A549 treated with Hydrocortisone at 1 μM for 4 hours (cell line): ENCODE measurements at places on chromosomes 5 and 9. TPM values are rescaled to one million over a fixed set of nuclear protein-coding genes. Genes with fewer than 3 reads are reported as not detected.

Gene SPATA31C1
- total RNA-seq: not detected in 5 replicates

Gene TSSK1B
- not detected in 5 replicates for total RNA-seq

Gene ADAMTS6
- total RNA-seq: 0.05 to 0.10 TPM (median 0.06 TPM) in 3 of 5 replicates, not detected in the others

Gene TEX53
- total RNA-seq: not detected in 5 replicates

Gene PRRC1
- 40.7 to 52.5 TPM (median 49.7 TPM) in 5 replicates for total RNA-seq

Gene MAST4
- total RNA-seq: 1.0 to 2.0 TPM (median 1.8 TPM) in 5 replicates

Gene SLC46A2
- not detected in 5 replicates for total RNA-seq

Gene IRX2
- 1.4 to 2.1 TPM (median 1.7 TPM) in 5 replicates for total RNA-seq

Gene SH2D3C
- 0.09 to 0.24 TPM (median 0.12 TPM) in 3 of 5 replicates, not detected in the others for total RNA-seq

Gene LCN12
- 0.46 to 1.6 TPM (median 1.2 TPM) in 5 replicates for total RNA-seq

Gene SHC3
- 0.22 to 0.51 TPM (median 0.24 TPM) in 5 replicates for total RNA-seq
